NCI-H2081 treated with DMSO at 0.1 percent for 48 hours (cell line): ENCODE measurements at places on chromosomes 12 and 14.

DNA sequence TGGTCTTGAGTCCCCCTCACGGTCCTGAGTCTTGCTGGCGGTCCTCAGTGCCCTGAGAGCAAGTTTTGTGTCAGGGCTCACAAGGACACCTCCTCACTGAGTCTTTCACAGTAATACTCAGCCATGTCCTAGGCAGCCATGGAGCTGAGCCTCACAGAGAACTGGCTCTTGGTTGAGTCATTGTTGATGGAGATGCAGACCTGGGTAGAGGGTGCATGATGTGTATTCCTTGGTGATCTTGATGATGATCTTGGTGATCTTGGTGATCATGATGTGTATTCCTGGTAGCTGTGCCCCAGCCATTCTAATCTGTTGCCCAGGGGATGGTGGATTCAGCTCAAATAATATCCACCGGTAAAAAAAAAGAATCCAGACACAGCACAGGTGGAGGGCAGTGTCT lies 495.4 kb downstream of the TMEM121 start:
- no peak for DNase-seq

- DNase-seq: no peak
These were observed 661.2 kb downstream of the SLC16A7 start for GRCh38 chr12:60257063-60257462.

DNA sequence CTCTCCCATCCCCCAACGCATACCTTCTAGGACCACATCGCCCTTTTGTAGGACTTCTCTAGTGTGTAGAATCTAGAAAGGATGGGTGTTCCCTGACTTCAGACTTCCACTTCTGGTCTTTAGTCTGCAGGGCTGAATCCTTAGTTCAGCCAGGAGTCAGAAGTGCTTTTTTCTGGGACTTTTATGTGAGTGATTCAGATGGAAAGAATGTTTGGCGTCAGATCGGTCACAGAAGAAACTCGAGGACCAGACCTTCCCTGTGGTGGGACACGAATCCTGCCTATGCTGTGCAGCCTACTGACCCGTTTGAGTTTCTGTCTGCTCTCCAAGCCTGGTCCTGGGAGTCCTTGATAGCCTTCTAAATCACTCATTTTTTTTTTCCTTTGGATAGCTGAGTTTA lies 165.4 kb upstream of the SSTR1 start:
- DNase-seq: no peak

DNA sequence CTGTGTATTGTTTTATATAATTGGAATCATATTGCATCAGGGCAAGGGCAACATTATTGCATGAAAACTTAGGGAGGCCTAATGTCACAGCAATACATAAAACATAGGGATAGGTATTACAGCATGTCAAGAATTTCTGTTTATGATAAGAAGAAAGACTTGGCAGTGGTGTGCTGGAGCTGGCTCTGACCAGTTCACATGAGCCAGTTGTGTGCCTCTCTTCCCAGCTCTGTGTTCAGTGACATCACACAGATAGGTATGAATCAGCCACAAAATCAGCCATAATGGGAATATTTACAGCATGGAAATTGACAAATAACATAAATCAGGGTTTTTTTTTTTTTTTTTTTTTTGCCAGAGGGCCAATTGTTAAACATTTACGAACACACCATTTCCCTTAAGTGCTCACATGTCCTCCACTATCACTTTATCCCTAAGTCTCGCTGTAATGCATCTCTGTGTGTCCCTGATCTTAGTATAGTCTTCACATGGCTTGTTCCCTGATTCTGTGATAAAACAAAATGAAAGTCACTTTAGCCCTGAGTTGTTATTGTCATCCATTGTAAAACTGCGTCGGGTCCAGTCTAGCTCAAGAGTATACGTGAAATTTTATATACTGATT lies 31.9 kb upstream of the ACSM4 start:
- DNase-seq: no peak

GRCh38 chr12:95085612-95086011 lies 12.2 kb upstream of the NR2C1 start:
- DNase-seq: no peak

GRCh38 chr14:90062127-90062794 lies 467 bp downstream of the KCNK13 start:
- peak; percentile 17 for DNase-seq

GRCh38 chr12:66087365-66087943 lies 43.1 kb downstream of the LLPH start:
- peak; percentile 1 for DNase-seq

DNA sequence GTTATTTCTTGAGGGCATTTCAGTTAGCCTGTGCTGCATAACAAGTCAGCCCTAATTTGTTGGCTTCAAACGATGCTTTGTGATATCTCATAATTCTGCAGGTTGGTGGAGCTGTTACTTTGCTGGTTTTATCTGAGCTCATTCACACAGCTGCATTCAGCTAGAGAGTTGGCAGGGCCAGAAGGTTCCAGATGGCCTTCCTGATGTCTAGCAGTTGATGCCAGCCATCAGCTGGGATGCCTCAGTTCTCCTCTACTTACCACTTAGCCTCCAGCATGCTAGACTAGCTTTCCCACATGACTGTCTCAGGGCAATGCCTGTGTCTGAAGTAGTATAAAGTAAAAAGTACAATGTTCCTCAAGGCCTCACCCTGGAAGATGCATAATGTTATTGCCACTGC lies 130.6 kb downstream of the SLC35F4 start:
- no peak for DNase-seq

DNA sequence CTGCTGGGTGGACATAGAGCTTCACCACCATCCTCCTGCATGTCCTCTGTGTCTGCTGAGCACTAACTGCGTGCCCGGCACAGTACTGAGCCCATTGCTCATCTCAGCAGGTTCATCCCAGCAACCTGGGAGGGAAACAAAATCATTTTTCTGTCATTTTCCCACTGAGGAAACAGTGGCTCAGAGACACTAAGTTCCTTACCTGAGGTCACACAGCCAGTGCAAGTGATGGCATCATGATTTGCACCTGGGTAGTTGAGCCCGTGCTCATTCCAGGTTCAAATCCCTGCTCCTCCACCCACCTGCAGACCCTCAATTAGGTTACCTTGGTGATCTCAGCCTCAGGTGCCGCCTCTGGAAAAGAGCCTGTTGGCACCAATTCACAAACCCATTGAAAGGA lies 23.4 kb downstream of the RNFT2 start:
- DNase-seq: no peak

GRCh38 chr12:46763230-46763629 lies 62.6 kb downstream of the SLC38A4 start:
- DNase-seq: no peak

DNA sequence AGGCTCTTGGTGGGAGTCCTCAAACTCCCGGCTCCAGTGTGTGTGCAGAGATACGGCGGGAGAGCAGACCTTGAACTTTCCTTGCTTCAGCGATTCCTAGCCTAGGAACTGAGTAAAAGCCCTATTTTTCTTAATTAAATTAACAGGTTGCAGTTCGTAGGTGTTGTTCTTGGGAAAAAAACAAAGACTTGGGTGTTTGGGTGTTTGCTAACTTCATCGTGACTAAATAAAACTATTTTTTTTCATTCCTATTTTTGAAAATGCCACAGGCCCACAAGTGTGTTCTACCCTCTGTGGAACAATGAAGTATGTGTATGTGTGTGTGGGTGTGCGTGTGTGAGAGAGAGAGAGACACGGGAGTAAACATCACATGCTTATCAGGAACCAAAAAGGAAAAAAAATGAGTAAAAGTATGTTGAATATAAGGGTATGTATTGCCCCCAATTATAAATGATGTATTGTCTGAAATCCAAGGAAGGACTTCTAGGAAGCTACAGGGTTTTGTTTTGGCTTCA lies 651 bp downstream of the TMEM117 start:
- DNase-seq: no peak

- no peak for DNase-seq
These were observed 276.1 kb upstream of the BTG1 start for GRCh38 chr12:92421701-92422100.

DNA sequence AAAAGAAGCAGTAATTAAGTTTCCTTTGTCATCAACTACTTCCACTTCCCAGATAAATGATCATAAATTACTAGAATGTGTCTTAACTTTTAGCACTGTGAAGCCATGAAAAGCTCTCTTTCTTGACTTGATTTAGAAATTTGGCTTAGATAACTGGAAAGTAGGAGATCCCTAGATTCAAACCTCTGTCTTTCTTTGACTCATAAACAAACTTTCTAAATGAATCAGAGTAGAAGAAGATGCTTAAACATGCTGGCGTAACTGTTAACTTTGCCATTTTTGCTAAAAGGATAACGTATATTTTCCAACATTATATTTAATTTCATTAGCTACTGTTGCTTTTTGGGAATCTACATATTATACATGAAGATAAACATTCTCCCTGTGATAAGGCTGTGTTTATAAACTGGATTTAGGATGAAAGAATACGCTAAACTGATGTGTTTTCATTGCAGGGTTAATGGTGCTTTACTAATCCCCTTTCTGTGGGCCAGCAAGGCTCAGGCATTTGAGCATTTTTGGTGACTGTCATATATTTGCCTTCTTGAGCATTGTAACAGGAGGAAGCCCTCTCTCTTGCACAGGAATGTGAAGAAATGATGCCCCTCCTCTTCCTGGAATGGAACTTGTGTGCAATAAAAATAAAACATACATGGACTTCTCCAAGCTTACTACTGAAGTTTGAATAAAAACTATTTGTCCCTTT lies 301.4 kb downstream of the BMP4 start:
- no peak for DNase-seq

DNA sequence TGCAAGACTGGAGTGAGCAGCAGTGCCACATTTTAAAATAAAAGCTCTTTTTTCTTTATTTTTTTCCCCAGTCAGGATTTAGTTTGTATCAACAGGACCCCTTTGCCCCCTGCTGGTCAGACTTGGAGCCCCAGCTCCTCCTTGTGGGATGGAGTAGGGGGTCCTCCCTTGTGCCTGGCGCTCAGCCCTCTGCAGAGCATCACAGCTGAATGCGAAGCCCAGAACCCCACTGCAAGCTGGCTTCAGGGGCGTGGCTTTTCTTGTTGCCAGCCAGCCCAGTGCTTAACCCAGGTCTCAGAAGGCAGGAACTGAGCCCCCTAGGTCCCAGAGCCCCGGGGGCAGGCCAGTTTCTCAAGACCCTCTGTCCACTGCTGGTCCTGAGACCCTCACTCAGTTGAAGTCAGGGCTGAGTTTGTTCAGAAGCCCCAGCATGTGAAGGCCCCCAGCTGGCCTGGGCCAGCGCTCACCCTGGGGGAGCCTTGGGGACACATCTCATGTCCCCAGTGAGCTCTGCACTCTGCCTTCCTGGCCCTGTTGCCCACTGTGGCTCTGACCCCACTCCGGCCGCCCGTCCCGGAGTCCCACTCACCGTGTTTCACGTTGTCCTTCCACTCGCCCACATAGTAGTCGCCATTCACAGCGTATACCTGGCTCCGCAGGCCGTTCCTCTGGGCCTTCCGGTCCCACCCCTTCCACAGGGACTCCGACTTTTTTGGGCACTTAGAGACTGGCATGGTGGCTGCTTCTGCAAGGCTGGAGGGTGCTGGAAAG lies 519 bp downstream of the MORN3 start:
- DNase-seq: no peak

GRCh38 chr14:105340821-105341733 lies 26.5 kb downstream of the PACS2 start:
- DNase-seq: no peak

- no peak for DNase-seq
These were observed 45.7 kb downstream of the MMAB start for GRCh38 chr12:109527489-109528123.

DNA sequence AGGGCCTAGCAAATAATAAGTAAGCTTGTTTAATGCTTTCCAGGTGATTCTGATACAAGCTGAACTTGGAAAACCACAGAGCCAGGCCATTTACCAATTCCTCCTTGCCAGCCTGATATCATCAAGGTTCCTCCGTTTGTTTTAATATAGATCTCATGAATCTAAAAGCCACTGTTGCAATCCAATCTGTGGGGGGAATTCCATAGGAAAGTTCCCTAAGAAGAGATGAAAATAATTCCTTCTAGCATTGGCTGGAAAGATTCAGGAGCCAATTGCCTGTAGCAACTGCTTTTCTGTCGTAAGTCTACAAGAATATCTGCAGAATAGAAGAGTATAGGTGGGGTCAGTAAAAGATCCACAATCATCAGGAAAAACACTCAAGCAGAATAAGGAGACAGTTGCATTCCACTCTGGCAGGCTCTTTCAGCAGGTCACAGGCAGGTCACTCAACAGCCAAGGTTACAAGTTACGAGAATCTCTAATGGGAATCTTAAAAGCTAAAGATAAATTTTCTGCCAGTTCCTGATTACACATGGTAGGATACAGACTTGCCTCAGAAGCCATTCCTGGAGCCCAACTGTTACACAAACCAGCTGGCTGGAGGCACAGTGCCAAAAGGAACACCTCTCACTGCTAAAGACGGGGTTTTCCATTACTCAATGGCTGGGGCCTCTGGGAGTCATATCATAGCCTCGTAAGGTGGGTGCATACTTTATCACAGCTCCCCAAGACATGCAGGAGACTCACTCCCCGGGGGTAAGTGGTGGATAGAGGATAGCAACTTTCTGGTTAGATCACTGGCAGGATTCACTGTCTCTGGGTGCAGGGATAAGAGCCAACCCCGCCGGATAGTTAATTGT lies 43.6 kb downstream of the FGD6 start:
- no peak for DNase-seq

GRCh38 chr12:125202421-125202820 lies 137.2 kb downstream of the AACS start:
- no peak for DNase-seq

- no peak for DNase-seq
These were observed 444.6 kb downstream of the RAD51B start for GRCh38 chr14:68264260-68264569.

- no peak for DNase-seq
These were observed 55.2 kb downstream of the PELI2 start for GRCh38 chr14:56173365-56173922.
